HuH-7.5 (cell line): ENCODE measurements at places on chromosomes 1 and 21.

GRCh38 chr1:941588-942383 is 17.3 kb downstream of the NOC2L start:
- DNase-seq = peak; percentile 96

DNA sequence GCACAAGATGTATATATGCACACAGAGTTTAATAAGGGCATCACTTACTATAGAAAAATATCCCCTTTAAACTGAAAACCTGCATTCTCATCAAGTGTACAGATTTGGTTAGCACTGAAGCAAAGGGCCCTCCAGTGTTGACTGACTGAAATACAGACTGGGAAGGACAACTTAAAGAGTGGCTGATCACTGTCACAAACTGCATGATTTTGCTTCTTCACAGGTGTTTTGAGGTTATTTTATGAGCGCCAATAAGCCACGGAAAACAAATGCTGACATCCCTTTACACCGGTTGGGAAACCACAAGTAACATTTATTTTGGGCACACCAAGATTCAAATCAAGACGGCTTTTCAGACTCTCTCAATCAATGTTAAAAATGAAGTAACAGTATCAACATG is 30.9 kb upstream of the RAP1GAP start:
- no peak for DNase-seq

DNA sequence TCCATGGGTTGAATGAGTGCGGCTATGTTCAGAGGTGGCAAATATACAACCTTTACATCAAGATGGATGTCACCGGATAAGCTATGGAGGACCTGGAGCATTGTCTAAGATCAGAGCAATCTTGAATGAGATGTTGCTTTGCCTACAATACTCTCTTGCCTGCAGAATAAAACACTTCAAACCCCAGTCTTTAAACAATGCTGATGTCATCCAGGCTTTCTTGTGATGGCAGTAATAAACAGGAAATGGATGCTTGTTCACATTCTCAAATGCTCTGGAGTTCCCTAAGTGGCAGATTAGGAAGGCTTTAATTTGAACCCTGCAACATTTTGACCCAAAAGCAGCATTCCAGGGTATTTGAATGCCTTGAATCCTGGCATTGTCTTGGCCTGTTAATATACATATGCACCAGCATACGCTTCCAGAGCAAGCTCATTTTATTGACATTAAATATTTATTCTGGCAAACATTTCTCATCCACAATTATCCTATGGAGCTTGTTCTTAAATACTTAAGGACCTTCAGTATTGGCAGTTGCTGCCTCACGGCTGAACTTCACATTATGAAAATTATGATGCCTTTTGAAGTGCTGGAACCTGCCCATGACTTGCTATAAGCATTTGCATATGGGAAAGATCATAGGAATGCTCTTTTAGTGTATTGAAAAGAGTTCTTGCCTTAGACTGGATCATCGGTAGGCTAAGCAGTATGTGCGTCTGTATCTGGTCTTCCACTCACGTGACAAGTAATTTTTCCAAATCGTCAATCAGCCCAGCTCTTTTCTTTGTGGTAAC is 422.7 kb downstream of the SIPA1L2 start:
- no peak for DNase-seq

DNA sequence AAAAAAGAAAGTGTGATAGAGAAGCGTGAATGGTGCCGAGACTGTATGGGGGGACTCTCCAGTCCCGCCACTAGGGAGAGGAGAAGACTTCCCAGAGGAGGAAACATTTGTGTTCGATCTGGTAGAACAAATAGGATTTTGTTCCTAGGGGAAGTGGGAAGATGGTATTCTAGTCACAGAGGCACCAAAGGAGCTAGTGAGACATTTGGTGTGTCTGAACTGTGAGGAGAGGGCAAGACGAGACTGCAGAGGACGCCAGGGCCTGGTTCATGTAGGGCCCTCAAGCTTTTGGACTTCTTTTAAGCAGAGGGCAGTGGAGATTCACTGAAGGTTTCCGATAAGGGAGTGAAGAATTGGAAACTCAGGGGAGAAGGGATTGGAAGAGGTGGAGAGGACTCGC is 2.9 kb downstream of the BTBD19 start:
- DNase-seq = no peak

GRCh38 chr1:47669081-47669585 is 231.3 kb downstream of the FOXD2 start:
- no peak for DNase-seq

DNA sequence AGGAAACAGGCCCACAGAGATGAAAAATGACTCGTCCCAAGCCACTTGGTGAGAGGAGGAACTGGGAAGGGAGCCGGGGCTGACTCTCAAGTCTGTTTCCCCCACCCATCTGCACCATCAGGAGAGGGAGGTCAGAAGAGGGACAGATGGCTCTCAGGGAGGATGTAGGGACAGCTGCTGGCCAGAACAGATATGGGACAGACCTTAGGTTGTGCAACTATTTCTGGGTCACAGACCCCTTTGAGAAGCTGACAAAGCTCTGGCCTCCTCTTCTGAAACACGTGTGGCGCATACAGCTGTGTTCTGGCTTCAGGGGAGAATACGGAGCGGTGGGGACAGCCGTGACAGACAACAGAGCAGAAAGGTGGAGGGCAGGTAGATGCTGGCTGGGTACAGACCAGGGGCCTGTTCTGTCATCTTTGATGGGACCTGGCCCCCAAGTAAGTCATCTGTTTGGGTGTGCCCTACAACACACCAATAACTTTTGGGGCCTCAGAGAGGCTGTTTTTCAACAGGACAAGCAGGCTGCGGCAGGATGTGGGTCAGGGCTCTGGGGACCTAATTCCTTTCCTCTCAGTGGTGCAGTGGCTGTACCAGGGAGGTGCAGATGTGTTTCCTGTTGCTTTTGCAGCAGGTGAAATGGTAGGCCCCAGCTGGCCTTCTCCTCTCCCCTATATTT is 7.3 kb downstream of the SH3BGRL3 start:
- no peak for DNase-seq

GRCh38 chr1:66291531-66291864 is 242.5 kb upstream of the SGIP1 start:
- no peak for DNase-seq

- DNase-seq = no peak
Observed at GRCh38 chr1:6672558-6672957, 29.1 kb downstream of the DNAJC11 start.

DNA sequence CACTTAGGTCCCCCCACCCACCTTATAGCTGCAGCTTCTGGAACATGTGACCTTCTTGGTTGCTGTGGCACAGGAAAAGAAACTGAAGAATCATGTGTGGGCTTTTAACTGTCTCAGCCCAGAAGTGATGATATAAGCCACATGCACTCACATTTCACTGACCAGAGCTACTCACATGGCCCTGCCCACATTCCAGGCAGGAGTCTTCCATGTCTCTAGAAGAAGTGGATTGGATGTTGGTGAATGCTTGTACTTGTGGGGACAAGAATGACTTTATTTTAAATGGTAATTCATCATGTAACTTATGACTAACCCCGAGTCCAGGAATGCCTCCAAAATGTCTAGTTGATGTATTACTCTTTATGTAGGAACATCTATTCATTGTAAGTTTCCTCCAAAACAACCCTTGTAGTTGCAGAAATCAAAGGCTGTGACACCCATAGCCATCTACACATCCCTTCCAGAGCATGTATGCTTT is 15.8 kb upstream of the CAMK1G start:
- no peak for DNase-seq

DNA sequence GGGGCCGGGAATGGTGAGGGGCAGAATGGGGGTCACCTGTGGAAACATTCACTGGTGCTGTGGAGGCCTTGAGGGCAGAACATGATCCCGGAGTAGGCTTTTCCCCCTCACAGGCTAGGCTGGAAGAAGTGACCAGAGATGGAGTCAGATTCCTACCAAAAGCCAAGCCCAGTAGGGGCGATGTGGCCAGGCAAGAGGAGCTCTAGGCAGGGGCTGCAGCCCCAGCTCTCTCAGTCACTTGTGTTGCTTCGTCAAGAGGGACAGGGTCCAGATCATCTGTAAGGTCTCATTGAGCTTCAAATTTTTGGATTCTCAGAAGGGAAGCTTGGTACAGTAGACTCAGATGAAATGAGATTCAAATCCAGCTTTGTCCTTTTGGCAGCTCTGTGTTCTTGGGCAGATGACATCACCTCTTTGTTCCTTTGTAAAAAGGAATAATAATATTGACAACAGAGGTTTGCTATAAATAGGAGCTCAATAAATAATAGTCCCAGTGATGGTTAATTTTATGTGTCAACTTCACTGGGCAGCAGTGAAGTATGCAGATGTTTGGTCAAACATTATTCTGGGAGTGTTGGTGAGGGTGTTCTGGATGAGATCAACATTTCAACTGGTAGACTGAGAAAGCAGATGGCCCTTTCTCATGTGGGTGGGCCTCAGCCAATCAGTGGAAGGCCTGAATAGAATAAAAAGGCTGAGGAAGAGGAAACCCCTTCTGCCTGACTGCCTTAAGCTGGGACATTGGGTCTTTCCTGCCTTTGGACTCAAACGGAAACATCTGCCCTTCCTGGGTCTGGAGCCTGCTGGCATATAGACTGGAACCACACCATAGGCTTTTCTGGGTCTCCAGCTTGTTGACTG is 324.7 kb upstream of the USP24 start:
- DNase-seq = no peak

DNA sequence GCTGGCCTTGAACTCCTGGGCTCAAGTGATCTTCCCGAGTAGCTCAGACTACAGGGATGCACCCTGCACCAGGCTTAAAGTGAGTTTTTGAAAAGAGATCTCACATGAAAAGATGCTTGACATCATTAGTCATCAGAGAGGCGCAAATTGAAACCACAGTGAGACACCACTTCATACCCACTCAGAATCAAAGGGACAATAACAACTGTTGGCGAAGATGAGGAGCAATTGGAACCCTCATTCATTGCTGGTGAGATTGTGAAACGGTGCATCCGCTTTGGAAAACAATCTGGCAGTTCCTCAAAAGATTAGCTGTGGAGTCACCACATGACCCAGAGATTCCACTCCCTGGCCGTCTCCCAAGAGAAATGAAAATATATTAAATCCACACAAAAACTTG is 122.3 kb downstream of the PGBD5 start:
- DNase-seq = no peak

DNA sequence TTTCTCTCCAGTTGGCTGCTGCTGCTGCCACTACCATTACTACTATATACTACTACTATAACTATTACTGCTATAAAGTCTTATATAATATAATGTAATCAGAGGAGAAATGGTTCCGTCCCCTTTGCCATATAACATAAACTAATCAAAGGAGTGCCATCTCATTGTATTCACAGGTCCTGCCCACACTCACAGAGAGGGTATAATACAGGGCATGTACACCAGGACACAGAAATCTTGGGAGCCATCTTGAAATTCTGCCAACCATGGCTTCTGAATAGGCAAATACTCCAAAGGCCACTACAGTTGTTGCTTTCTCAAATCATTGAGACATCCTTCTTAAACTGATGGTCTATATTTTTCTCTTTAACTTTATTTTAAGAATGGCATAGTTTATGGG is 6.9 kb upstream of the ZRANB2 start:
- no peak for DNase-seq

GRCh38 chr1:19889656-19890055 is 7.5 kb downstream of the OTUD3 start:
- no peak for DNase-seq

DNA sequence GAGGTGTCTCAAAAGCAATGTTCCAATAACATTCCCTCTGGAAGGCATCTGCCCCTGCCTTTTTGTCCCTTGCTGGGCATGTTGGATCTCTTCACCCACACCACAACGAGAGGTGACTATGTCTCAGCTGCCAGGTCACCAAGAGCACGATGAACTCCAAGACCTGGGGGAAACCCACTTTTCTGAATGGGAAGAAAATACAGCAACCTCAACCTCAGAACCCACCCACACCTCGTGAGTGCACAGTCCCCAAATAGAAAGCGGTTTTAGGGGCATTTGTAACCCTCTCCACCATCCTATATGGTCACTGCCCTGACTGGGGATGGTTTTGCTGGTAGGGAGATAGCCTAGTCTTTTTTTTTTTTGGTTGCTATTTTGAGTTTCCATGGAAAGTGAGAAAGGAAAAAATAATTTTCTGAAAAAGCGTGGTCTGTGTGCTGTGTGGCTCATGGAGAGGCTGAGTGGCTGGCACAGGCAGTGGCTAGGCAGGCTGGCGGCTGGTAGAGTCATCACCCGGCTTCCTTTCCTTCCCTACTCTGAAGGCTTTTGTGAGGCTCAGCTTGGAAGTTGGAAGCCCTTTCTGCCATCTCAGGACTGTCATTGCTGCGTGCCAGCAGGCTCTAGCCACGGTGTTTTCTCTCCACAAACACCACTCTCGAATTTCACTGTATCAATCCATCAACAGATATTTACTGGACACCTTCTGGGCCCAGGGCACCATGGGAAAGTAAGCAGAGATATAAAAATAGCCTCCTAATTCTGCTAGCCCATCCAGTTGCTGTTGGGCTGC is 15.8 kb downstream of the TSPAN2 start:
- no peak for DNase-seq

DNA sequence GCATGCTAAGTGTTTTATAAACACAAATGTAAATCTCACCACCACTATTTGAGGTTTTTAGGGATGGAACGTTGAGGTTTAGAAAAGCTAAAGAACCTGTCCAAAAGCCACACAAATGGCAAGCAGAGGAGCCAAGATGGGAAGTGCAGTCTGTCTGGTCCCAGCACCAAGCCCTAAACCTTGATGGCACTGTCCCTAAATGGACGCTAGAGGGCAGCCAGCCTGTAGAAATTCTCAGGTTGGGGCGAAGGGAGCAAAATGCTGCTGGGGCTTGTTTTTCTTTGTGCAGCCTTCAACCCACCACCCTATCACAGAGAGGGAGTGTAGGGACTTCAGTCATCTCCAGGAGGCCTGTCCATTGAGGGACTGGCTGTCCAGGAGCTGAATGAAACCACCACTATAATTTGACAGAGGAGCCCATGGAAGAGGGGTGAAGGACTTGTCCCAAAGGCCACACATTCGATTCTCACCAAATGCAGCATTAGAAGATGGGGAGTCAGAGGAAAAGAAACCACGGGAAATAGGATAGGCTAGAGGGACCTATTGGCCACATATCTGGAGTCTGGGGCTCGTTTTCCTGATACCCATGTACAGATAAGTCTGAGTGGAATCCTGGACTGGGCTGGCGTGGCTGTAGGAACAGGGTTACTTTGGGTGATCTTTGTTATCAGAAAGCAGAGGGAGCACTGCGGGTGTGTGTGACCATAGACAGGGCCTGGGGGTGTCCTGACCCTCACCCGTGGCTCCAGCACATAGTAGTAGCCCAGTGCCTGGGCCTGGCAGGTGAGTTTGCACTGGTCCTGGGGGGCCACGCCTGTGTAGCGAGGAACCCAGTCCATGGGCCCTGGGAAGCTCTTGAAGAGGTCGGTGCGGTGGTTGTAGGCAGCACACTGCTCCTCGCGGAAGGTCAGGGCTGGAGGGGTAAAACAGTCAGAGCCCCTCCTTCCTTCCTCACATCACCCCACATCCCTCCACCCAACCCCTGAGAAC is 6.1 kb downstream of the ADAMTS4 start:
- DNase-seq = peak; percentile 79

DNA sequence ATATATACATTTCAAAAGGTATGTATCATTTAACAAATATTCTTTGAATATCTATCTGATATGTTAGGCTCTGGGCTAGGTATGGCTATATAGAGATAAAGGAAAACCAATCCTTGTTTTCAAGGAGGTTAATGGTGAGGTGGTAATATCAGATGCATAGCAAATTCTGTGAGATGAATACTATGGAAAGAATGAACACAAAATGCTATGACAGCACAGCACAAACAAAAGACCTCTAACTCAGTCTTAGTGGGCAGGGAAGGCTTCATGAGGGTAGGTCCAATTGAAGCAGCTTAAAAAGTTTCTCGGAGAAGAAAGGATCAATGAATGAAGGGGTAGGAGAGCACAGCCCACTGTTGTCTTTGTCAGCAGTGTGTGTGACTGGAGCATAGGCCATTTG is 27.2 kb downstream of the FASLG start:
- no peak for DNase-seq

- DNase-seq = no peak
Observed at GRCh38 chr1:22236166-22236565, 93.3 kb upstream of the WNT4 start.
